Karpas-422 (cell line): ENCODE measurements at places on chromosomes 1 and 21.

DNA sequence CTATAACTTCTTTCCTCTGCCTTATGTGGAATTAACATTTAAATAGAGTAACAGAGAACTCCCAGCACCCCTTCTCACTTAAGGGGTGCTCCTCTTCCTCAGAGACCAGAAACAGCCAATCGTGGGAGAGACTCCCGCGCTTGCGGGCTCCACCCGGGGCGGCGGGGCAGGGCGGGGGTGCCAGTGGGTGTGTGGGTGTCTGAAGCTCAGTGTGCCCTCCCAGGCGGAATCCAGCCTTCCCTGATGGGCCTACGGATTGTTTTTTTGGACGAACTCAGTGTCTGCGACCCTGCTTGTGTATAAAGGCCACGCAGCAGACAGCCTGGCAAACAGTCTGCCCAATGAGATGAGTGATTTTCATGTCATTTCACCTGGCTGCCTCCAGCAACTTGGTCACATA, 6.2 kb downstream of the RCC2 start:
- no peak for DNase-seq

DNA sequence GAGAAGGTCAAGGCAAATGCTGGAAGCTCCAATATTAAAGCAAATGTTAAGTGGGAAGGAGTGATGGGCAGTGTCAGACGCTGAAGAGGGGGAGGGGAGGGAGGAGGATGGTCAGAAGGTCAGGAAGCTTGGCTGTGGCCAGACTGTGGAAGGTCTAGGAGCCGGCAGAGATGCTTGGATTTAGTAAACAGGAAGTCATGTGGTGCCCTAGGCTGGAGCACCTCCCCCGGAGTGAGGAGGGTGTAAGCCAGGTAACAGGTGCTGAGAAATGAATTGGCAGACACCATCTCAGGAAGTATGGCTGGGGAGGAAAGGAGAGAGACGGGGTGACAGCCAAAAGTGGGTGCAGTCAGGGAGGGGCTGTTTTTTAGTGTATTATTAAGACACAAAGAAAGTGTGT, 17.7 kb downstream of the CSMD2 start:
- no peak for DNase-seq

- DNase-seq: peak; percentile 58
These were observed 7.3 kb downstream of the GLMN start for GRCh38 chr1:92291372-92291999.

DNA sequence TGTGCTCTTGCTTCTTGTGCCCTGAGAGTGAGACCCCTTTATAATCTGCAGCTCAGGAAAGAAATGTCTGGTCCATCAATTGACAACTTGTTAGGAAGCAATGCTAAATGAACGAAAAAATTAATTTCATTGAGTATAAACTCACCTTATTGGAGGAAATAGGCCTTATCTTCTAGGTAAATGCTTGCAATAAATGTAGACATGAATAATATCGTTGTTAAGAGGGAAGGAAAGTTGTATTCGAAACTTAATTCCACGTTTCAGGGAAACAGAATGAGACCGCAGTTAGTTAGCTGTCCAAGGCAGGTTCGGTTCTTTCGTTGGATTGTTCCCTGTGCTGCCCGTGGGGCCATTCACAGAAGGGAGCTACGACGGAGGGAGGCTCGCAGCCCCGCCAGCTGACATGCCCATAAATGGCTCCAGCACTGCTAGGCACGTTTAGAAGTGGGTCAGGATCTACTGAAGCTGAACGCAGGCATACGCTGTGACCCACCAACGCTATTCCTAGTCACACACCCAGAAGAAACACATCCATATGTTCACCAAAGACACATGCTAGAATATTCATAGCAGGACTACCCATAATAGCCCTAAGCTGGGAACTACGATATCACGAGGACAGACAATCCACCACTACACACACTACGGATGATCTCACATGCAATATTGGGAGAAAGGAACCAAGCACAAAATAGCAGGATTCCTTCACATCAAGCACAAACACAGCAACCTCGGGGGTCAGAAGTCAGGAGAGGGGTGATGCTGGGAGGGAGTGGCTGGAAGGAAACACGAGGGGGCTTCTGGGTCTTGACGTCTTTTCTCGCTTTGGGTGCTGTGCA, 56.2 kb upstream of the LBR start:
- no peak for DNase-seq

GRCh38 chr1:43069461-43070050, 102.5 kb downstream of the EBNA1BP2 start:
- no peak for DNase-seq

GRCh38 chr1:233631810-233632405, 18.0 kb downstream of the KCNK1 start:
- DNase-seq: no peak

- DNase-seq: no peak
These were observed 160.5 kb downstream of the CDC7 start for GRCh38 chr1:91661121-91661520.

GRCh38 chr1:93774707-93775106, 93.1 kb upstream of the BCAR3 start:
- DNase-seq: no peak

DNA sequence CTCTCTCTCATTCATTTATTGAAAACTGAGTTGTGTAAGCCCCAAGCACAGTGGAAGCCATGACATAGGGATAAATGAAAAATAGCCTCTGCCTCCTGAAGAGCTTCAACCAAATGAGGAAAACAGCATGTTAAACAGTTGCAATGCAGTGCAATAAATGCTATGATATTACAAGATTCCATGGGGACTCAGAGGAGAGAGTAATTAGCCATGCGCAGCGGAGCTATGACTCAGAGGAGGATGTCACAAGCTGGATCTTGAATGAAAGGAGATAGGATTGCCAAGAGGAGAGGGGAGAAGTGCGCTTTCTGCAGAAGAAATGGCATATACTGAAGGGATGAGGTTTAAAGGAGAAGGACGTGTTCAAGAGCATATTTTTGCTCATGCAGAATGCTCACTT, 231.3 kb upstream of the PLXNA2 start:
- DNase-seq: no peak

- no peak for DNase-seq
These were observed 26.6 kb downstream of the ZBTB8OS start for GRCh38 chr1:32623775-32624174.

DNA sequence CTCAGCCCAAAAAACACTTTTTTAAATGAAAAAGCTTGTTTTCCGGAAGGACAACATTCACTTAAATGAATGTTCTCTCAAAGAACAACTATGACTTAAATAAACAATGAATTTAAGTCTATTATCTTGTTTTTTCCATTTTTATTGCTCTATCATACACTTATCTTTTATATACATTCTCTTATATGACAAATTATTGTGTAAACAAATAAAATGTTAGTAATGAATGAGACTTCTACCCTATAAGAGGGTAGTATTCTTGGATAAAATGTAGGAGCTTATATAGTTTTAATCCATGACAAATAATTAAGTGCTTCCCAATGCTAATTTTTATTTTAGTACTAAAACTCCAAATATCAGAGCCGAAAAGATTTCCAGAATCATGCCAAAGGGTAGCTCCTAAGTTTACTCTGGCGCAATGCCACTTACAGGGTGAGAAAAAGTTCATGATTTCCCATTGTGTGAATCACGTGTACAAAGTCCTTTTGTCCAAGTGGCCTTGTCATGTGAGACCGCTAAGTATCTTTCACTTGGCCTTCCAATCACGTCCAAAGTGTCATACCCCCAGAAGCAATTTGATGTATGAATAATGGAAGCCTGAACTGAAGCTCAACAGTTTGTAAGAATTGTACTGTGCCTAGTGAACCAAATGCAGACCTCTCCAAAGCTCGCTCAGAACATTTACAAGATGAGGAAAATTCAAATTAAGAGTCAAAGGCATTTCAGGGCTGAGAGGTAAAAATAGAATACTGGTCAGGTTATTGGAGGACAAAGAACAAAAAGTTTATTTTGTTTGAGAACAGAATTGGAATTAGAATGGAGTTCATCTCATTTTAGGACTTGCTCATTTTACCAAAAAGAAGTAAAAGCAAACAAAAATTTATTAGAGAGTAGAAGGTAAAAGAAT, 56.6 kb upstream of the C1orf21 start:
- DNase-seq: no peak

DNA sequence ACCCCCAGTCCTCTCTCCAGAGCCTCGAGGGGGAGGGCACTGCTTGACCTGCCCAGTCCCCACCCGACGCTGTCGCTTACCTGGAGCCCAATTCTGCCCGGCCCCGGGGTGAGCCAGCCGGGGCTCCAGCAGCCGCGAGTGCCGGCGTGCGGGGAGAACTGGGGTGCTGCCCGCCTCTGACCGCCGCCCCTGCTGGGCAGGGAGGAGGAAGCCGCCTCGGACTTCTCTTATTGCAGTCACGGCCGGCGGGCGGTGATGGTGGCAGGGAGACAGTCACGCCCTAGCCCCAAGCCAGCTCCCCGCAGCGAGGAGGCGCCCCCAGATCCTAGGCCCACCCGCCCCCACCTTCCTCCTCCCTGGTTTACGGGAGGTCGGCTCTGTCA, at the start of gene FGR:
FGR (minus strand) TSS at position 201 of the 383 bp plus-strand sequence. CDS start 11,269 bp downstream, outside the sequence.
- no peak for DNase-seq

GRCh38 chr21:40947713-40948112, 100.8 kb upstream of the DSCAM start:
- no peak for DNase-seq

DNA sequence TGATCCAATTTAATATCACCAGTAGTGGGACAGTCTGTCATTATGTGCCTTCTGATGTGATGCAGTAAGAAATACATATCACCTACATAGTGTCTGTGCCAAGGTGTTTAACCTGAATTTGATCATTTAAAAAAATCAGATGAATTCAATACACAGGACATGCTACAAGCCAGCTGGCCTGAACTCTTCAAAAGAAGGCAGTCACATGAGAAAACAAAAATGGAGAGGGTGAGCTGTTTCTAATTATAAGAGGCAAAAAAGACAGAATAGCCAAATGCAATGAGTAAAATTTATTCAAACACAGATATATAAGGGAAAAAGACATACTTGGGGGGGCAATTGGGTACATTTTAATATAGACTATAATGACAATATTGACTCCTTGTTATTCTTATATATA, 66.5 kb downstream of the ST3GAL3 start:
- DNase-seq: no peak

DNA sequence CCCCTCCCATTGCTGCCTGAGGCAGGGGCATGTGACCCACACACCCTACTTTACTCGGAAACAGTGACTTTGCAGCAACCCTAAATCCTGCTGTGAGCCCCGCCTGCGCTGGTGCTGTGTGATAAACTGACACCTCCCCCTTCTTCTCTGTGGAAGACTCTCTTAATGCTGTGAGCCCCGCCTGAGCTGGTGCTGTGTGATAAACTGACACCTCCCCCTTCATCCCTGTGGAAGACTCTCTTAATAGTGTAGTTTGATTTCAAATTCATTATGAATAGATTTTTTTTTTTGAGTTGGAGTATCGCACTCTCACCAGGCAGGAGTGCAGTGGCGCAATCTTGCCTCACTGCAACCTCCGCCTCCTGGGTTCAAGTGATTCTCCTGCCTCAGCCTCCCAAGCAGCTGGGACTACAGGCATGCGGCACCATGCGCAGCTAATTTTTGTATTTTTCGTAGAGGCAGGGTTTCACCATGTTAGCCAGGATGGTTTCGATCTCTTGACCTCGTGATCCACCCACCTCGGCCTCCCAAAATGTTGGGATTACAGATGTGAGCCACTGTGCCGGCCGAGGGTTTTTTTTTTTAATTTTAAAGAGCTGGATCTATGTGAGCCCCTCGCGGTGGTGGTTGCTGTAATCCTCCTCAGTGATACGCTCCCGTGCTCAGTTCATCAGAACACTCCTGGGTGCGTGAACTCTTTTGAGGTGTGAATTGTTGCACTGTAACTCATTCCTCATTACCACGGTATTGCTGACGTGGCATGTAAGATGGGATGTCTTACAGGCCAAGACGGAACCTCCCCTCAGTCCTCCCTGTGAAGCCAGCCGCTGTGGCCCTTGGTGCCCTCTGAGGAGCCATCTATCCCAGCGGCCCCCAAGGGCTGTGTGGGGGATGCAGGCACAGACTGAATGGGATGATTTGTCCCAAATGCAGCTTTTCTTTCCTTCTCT, 60.3 kb downstream of the GALNT2 start:
- DNase-seq: no peak

- no peak for DNase-seq
These were observed 145.6 kb downstream of the FMN2 start for GRCh38 chr1:240237305-240237721.

DNA sequence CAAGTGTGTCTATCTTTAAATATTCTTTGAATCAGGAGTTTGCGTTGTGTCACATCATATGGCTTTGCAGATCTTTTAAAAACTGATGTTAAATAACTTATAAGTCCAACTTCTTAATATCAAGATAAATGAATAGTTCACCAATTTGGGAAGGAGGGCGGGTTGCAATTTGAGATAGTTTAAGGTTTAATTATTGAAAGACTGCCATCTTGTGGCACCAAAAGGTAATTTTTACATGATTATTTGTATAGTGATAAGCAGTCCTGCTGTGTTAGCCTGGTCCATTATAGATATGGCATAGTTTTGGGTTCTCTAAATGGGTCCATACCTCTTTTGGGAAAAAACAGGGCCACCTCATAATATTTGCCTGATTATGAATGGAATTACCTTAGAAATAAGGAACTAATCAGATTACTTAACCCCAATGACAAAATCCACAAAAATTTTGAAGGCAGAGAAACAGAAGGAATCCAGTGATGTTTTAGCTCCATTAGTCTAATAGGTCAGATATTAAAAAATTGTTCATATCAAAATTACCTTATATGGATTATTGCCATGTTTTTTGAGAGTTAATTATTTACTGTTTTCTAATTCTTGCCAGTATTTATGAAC, 64.3 kb downstream of the PRKAA2 start:
- DNase-seq: peak; percentile 85

DNA sequence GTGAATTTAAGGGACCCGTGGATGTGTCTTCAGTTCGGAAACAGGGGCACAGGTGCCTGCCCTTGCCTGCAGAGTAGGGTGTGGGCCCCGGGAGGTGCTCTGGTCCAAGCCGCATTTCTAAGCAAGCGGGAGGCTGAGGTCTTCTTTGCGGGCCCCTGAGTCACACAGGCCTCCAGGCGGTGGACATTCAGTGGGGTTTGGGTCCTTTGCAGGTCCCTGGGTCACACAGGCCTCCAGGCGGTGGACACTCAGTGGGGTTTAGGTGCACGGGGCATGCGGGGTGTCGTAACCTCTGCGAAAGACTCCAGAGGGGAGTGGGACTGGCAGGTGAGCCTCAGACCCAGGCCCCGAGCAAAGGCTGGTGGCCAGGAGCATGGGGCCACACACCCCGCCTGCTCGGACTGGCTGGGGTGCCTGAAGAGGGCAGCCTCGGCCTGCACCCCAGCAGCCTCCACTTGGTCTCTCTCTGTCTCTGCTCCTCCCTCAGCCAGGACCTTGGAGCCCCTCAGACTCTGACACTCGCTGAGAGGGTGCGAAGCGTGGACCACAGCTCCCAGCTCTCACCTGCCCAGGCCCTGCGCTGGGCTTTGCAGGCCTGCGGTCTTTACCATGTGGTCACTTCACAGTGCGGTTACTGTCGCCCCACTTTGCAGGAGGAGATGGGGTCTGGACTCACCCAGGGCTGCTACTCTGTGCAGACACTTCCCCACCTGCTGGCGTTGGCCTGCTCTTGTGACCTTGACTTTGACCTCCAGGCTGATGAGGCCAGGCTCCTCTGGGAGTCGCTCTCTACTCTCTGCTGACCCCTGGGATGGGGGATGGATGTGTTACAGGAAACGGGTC, 6.0 kb upstream of the AGPAT3 start:
- no peak for DNase-seq
